ENCODE measurements at places on chromosomes 3 and 15.

GRCh38 chr3:149353581-149354184 lies 20.2 kb upstream of the TM4SF18 start:
- DNase-seq, result no peak

DNA sequence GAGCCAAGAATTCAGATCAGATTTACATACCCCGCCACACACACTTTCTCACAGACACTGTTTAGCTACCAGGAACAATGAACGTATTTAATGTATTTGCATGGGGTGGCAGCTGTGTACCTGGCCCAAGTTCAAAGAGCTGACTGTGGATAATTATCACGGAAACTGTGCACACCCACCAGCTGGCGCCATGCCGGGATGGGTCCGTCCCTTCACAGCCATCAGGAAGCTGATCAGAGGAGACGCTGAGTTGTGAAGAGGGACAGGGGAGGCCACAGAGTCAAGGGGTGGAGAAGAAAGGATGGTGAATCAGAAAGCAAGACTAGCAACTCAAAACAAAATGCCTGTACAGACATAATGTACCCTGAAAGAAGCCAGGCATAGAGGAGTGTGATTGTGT lies 13.1 kb upstream of the PLA2G4D start:
- no peak for DNase-seq

- no peak for DNase-seq
Observed at GRCh38 chr3:56885453-56885852, 83.7 kb upstream of the ARHGEF3 start.

- DNase-seq, result no peak
Observed at GRCh38 chr15:32838820-32839219, 121.0 kb downstream of the GREM1 start.

- no peak for DNase-seq
Observed at GRCh38 chr3:10370429-10370828, 49.5 kb upstream of the SEC13 start.

- no peak for DNase-seq
Observed at GRCh38 chr3:67462187-67462586, 192.2 kb downstream of the SUCLG2 start.

GRCh38 chr3:38964646-38965045 lies 87.1 kb downstream of the SCN11A start:
- DNase-seq, result no peak

DNA sequence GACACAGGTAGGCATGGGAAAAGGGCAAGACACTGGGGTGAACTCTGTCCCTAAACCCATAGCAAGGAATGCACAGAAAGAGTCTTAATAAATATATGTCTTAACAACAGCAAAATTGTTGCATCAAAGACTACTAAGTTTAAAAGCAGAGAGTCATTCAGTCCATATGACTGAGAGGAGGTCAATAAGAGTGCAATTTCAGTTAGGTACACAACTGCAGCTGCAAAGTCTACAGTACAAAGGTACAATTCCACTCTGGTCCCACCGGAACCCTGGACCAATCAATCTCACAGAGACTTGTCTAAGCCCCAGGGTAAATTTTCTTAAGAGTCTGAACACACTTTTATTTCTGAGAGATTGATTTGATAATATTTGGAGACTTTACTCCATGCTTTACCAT lies 6.9 kb downstream of the CP start:
- DNase-seq, result no peak

DNA sequence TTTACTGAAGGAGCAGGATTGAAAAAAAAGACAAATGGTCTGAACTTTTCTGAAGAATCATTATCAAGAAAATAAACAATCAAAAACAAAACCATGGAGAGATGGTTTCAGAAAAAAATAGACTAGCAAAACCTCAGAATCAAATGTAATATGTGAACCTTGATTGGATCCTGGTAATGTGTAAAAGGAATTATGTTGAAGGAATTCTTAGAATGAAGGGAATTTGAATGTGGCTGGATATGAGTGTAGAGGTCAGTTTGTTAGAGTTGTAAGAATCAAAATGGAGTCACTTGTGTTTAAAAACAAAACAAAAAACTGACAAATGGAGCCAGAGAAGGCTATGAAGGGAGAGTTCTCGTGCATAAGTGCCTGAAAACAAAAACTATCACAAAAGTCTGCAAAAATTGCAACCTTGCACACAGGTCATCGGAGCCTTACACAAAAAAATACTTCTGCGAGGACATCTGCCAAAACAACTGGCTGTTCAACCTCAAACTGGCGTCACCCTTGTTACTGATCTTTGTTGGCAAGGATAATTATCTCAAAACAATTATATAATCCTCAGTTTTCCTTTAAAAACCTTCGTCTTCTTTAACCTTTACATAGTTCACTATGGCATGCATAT lies 19.1 kb upstream of the ATP13A3 start:
- DNase-seq, result no peak

- DNase-seq, result no peak
Observed at GRCh38 chr3:14577897-14578296, 37.8 kb upstream of the GRIP2 start.

GRCh38 chr15:92361321-92362000 lies 32.2 kb upstream of the ST8SIA2 start:
- DNase-seq, result no peak

GRCh38 chr15:37109872-37110572 lies 9.7 kb upstream of the MEIS2 start:
- DNase-seq, result no peak

GRCh38 chr3:51997172-51997571 lies 1.5 kb upstream of the RPL29 start:
- DNase-seq, result no peak

- no peak for DNase-seq
Observed at GRCh38 chr3:17882981-17883380, 140.6 kb upstream of the TBC1D5 start.

GRCh38 chr3:112187300-112187699 lies 54.3 kb upstream of the GCSAM start:
- no peak for DNase-seq

GRCh38 chr3:8857720-8858367 lies 88.4 kb upstream of the OXTR start:
- DNase-seq, result no peak

DNA sequence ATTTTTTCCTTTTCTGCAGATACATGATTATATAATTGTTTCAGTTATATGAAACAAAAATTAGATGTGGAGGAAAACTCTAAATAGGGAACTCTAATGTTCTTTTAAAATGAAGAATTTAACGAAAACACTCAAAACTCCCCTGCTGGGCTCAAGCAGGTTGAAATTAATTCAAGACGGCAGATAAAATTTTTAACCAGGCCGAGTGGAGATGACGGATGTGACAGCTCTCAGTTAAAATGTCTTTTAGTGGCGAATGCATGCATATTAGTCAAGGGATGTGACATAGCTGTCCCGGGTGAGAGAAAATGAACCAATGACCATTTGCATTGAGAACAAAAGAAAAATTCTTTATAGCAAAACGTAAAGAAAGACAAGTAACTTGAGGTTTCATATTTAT lies 110.1 kb downstream of the ROBO2 start:
- DNase-seq, result no peak

DNA sequence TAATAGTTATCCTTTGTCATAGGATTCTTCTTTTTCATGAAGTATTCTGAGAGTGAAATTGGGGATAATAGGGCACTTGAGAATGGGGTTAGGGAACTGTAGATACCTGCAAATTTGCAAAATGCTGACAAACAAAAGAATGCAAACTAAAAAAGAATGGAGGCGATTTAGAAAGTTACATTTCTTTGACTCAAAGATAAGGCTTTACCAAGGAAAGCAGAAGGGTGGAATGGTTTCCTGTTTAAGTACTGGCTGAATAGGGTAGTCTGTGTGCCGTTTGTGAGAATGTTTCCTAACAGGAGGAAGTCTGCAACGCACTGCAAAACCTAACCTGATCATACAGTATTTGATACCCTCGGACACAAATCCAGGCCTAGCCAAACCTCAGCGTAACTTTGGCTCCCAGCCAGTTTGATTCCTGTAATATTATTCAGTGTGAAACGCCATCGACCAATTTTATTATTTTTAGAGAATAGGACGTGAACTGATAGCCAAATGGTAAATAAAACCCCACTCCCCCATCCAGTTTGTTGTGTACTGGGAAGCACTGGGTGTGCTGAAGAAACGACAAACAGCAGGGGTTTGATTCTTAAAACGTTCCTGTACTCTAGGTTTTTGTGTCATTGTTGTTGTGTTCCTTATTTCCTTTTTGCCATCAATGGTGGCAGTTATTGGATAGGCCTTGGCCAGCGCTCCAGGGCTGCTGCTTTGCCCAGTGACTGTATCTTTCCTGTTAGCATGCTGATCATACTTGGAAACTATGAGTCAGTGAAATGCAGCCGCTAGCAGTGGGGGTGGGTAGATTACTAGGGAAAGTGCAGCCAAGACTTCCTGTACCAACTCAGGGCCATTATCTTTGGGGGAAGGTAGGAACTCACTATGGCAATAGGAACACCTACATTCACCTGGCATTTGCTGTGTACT lies 148.0 kb upstream of the TBL1XR1 start:
- no peak for DNase-seq

DNA sequence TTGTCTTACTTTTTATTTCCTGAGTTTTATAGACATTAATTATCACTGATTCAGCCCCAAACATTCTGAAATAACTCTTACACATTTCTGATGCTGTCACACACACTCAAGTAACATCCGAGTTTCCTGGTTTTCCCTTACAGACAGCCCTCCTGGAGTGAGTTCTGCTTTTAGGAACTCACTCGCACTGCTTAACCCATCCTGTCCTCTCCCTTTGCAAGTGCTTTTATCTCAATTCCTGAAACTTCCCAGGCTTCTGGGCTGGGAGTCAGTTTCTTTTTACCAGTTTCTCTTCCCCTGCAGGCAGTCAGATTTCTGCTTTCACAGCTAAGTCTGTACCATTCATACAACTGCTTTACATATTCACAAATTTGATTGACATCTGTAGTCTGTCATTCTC lies 15.6 kb upstream of the SH3GL3 start:
- DNase-seq, result no peak

DNA sequence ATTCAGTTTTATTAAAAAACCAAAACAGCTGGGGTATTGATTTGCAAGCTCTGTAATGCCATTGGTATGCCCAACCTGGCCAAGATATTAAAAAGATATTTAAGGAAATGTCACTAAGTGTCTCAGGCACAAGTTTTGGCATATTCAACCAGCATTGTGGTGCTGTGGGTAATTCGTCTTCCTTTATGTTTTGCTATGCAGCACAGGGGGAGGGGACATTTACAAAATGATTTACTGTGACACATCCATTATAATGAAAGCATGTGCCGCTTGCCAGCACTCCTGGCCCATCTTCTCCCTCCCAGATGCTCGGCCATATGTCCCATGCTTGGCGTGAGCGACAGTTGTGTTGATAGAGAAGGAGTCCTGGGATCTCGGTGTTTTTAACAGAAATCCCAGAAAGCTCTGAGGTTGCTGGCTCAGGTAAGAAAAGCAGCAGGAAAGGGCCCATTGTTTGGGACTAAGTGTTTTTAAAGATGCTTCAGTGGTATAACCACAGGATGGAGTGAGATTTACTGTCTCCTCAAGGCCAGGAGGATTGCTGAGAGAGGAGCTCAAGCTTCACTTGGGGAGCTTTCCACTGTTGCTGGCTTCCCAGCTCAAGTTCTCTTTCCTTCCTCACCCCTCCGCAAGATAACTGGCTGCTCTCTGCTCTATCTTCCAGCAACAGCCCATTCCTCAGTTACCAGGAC lies 158.2 kb upstream of the TSC22D2 start:
- no peak for DNase-seq

- no peak for DNase-seq
Observed at GRCh38 chr15:94563456-94563855, 332.1 kb downstream of the MCTP2 start.

GRCh38 chr3:38720465-38720864 lies 71.0 kb upstream of the SCN5A start:
- DNase-seq, result no peak

GRCh38 chr15:68983961-68984481 lies 30.5 kb upstream of the NOX5 start:
- DNase-seq, result no peak

GRCh38 chr3:99696497-99696896 lies 58.1 kb downstream of the COL8A1 start:
- no peak for DNase-seq

DNA sequence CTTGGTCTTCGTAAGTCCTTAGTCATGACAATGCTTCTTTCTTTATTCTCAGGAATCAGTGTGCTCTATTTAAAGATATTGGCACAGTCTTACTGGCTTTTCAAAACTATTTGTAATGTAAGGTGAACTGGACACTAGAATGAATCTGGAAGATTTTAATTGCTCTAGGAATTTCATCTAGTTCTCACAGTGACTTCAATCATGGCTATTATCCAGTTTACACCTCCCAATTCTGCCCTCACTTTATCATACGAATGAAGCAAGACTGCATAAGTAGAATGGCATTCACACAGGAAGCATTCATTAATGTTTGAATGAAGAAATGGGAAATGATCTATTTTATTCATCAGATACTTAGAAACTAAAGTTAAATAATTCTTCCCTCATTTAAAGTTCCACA lies 26.7 kb upstream of the DRD3 start:
- no peak for DNase-seq

DNA sequence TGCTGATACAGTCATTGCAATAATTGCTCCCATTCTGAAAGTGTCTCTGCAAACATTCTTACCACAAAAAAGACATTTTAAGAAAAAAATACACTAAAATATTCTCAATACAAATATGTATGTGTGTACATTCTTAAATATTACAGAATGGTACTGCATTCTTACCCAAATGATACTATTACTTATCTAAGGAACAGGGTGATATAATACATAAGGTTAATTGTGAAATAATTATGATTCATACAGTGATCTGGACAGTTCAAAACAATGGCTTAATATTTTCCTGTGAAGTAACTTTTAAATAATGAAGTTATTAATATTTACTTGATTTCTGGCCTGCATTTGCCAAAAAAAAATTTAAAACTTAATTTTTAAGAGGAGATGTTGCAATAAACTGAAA lies 694.6 kb downstream of the TUSC7 start:
- no peak for DNase-seq

DNA sequence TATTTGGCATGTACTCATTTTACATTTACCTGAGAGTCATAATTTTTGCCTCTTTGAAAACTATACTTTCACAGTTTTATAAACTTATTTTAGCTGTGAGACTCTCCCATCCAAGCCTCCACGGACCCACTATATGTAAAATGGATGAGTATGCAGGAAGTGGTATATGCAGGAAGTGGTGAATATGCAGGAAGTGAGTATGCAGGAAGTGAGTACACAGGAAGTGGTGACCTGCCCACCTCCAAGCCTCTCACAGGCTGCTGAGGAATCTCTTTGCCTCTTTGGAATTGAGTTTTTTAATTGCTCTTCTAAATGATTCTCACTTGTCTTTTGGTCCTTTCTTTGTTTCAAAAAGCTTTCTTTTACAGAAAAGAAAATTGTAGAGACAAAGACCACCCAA lies 85.2 kb downstream of the KBTBD8 start:
- DNase-seq, result no peak

- DNase-seq, result no peak
Observed at GRCh38 chr15:80123034-80123433, 29.8 kb upstream of the FAH start.

DNA sequence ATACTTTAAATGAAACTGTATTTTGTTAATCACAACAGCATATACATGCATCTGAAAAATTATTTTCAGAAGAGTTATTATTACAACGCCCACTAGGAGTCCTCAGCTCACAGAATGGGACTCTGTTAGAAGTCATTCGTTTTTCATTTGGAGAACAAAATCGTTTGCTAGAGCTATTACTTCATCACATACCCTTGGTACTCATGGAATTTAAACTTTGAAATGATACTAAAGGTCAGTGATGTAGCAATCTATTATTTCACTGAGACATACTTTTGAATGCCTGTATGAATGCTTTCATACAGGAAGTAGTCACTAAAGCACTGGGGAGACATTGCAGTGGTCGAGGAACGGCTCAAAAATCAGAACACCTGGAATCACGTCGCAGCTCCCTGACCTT lies 198.1 kb downstream of the MBNL1 start:
- no peak for DNase-seq

GRCh38 chr15:75651810-75652543 lies 4.3 kb downstream of the SNX33 start:
- DNase-seq, result no peak
